Cerebellar nuclear complex (tissue), 1 donor: ENCODE measurements at places on chromosomes 1 and 21.

- DNase-seq = no peak
Observed at GRCh38 chr1:231070758-231071444, 30.8 kb upstream of the FAM89A start.

DNA sequence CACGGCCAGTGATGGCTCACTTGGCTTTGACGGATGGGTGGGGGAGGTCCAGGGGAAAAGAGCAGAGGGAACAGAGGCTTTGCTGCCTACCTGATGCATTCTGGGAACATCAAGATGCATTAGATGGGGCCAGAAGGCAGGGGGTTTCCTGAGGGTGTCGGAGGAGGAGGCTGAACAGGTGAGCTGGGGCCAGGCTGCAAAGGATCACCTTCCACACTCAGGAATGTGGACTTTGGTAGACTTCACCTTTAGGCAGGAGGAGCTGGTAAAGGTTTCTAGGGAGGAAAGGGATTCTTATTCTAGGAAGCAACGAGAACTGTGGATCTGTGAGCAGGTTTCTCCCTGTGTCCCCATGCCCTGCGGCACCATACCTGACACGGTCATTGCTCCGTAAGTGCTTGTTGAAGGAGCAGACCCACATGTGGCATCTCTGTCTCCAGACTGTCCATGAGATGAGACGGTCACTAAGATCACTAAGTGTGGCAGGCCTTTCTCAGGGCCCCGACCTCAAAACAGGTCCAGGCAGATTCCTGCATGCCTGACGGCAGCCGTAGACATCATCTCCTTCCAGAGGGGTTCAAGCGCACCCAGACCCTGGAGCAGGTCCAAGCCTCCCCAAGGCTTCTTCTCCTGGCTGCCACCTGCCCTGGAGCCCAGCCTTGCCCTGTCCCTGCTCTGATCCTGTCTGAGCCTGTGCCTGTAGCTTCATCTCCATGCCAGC lies 89.1 kb upstream of the SLC25A33 start:
- DNase-seq = no peak

DNA sequence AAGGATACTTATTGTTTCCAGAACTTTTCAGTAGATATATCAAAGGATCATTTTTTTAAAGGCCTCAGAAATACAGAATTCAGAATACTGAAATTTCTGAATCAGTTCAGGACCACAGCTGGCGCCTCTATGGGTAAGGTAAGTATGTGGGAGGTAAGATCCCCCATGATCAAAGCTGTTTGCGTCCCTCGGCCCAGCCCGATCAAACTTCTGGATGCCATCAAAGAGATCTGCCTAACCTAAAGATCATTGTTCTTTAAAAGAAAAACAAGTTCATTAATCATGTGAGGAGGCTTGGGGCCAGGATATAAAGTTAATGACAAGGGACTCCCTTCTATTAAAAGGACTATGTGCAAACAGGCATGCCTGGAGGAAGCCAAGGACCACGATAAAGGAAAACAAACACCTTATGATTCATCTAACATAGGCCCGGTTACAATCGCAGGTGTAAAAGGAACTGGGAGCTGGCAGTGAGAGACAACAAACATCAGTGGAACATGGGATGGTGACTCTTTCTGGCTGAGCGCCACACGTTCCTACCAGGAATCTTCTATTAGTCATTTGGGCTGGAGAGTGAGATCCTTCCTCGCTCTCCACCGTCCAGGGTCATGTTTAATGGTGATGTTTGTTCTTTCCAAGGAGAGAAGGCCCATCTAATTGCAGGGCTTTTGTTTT lies 2.8 kb upstream of the BACE2 start:
- DNase-seq = no peak

GRCh38 chr1:36222481-36223380 lies 1.5 kb upstream of the THRAP3 start:
- DNase-seq = no peak

DNA sequence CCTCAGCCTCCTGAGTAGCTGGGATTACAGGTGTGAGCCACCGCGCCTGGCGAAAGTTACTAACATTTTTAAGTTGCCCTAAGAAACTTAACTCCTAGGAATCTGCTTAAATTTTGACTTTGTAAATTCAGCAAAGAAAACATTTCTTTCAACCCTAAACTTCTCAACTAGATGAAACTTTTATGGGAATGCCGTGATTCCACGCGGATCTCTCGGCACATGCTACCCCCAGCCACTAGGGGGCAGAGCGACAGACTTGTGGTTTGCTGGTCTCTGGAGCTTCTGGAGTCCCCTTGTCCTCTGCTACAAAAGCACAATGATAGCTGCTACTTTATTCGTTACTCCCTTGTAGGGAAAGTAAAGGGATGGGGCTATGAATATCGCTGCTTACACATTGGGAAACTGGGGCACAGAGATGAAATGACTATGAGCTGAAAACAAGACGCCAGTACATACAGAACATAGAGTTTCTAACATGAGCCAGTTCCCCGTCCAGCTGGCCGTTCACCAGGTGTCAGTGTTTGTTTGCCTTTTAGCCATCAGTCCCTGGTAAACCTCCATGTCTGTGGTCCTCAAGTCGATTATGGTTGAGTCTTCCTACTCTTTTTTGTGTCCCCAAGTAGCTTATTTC lies 114.7 kb downstream of the PBX1 start:
- DNase-seq = no peak

GRCh38 chr1:9211291-9211811 lies 23.2 kb upstream of the H6PD start:
- DNase-seq = no peak

GRCh38 chr21:37166733-37167132 lies 93.7 kb downstream of the TTC3 start:
- no peak for DNase-seq

GRCh38 chr1:210340841-210341240 lies 12.1 kb downstream of the HHAT start:
- DNase-seq = no peak

- no peak for DNase-seq
Observed at GRCh38 chr1:25500694-25501093, 42.7 kb upstream of the LDLRAP1 start.

DNA sequence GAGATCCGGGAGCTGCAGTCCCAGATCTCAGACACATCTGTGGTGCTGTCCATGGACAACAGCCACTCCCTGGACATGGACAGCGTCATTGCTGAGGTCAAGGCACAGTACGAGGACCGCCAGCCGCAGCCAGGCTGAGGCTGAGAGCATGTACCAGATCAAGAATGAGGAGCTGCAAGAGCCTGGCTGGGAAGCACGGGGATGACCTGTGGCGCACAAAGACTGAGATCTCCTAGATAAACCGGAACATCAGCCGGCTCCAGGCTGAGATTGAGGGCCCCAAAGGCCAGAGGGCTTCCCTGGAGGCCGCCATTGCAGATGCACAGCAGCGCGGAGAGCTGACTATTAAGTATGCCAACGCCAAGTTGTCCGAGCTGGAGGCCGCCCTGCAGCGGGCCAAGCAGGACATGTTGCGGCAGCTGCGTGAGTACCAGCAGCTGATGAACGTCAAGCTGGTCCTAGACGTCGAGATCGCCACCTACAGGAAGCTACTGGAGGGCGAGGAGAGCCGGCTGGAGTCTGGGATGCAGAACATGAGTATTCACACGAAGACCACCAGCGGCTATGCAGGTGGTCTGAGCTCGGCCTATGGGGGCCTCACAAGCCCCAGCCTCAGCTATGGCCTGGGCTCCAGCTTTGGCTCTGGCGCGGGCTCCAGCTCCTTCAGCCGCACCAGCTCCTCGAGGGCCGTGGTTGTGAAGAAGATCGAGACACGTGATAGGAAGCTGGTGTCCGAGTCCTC lies 25.5 kb downstream of the ETV3L start:
- DNase-seq = no peak

DNA sequence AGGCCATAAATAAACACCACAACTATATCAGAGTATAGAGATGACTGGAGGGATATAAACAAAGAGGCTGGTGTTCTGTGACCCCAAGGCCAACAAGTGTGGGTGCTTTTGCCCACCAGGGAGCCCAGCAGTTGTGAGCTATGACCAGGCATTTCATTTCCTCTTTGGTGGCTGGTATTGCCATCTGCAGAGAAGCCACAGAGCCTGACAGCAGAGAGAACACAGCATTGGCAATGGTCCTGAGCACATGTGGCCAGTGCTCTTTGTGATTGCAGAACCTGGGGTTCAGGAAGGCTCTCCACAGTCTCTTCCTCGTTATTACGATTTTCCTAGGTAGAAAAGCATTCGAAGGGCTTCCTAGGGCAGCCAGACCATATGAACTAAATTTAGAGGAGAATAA lies 112.3 kb downstream of the TM2D1 start:
- no peak for DNase-seq

DNA sequence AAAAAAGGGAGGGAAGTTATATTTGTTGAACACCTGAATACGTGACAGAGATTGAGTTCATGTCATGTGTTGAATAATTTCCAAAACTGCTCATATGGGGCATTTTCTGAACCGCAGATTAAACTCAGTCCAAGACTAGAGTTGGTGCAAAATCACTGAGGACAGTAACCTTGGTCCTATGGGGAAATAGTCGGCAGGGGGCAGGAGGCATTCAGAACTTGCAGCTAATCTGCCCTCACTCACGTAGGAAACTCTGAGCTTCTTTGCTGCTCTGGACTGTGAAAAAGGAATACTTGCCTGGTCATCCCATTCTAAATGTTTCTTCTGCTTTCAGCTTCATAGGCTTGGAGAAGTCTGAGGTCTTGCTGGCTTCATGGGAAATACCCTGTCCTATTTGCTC lies 228.3 kb upstream of the ZP4 start:
- DNase-seq = no peak

GRCh38 chr1:154748405-154748775 lies 121.7 kb downstream of the KCNN3 start:
- DNase-seq = no peak

DNA sequence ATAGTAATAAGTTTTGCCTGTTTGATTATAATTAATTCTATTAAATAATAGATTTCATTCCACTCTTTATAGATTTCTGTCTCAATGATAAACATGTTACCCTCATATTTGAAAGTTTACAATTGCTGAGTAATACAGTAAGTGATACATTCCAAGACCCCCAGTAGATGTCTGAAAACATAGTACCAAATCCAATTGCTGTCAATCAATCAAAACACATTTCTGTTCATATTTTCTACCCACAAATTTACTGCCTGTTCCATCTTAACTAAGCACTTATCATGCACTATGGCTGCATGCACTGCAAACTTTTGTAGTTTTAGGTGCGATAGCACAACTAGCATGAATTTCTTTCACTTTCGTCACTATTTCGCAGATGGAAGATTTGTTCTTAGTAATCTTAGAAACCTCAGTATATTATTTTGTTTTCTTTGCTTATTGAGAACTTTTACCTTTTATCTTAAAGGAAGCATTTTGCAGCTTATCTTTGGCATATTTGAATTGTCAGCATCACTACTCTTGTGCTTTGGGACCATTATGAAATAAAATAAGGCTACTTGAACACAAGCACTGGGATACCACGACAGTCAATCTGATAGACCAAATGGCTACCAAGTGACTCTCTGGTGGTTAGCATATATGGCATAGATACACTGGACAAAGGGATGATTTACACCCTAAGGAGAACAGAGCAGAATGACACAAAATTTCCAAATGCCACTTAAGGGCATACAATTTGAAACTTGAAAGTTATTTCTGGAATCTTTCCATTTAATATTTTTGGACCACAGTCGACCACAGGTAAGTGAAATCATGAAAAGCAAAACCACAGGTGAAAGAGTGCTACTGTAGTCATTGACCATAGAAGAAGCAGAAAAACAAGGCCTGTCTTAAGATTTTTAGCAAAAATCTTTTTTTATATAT lies 67.6 kb downstream of the RGS13 start:
- DNase-seq = no peak

- DNase-seq = no peak
Observed at GRCh38 chr1:160997323-160998038, 23.5 kb downstream of the F11R start.

DNA sequence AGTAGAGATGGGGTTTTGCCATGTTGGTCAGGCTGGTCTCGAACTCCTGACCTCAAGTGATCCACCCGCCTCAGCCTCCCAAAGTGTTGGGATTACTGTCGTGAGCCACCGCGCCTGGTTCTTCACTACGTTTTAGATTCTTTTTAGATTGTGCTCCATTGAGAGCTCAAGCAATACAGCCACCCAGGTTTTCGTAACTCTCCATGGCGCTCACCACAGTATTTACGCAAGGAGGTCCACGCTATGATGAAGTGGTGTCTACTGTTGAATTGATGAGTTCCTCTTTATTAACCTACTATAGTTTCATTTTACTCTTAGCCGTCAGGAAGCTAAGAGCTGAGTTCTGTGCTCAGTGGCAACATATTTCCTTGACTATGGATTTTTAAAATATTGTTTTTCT lies 1.8 kb upstream of the KIF1B start:
- no peak for DNase-seq

- DNase-seq = no peak
Observed at GRCh38 chr1:101122452-101123166, 97.0 kb upstream of the DPH5 start.

GRCh38 chr1:84540759-84541158 lies 33.5 kb downstream of the CTBS start:
- DNase-seq = no peak

DNA sequence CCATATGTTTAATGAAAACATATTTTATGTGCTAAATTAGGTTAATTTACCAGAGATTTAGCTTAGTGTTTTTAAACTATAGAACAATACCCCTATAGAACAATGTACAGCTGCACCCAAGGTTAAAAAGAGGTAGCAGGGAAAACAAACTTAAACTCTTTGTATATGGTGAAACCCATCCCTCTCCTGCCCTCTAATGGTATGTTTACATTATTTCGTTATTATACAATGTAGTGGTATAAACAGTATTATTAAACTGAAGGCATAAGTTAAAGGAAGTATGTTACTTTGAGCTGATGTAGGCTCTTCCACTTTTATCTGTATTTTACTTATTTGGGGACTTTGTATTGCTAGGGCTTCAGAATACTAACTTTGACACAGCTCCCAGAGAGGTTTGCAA lies 16.7 kb upstream of the ZYG11A start:
- DNase-seq = no peak

DNA sequence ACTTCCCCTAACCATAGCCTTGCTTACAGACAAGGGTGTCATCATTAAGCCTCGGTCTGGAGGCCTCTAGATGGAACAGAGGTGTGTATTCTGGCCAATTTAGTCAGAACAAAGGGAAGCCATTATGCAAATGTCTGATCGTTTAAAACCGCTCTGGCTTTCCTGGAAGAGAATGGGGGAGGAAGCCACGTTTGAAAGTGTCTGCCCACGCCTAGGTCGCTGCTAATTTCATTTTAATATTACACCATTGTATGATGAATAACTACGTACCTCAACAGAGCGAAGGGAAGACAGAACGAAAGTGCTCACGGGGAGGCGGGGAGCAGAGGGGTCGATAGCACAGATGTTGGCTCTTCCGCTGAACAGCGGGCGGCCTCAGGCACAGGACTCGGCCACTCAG lies 41.1 kb upstream of the CSF3R start:
- DNase-seq = no peak
